ENCODE measurements at places on chromosomes 7 and 10. TPM values are rescaled to one million over a fixed set of nuclear protein-coding genes. Genes with fewer than 3 reads are reported as not detected.

GRCh38 chr10:75007646-75008045 lies 103.8 kb upstream of the SAMD8 start:
- no peak for DNase-seq

DNA sequence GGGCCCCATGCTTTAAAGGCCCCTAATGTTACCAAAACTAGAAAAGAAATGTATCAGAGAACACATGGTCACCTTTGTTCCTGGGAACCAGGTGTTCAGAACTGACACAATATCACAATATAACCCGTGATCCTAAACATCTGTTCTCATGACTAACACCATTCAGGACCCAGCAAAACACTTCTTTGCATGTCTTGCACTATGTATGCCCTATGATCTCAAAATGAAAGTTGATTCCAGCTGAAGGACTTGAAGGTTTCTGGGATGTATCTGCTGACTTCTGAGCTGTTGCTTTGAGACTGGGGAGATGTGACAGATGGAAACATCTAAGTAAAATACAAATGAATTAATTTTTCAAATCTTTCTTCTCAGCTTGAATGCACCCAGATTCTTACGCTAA lies 37.5 kb upstream of the PIK3CG start:
- no peak for DNase-seq

DNA sequence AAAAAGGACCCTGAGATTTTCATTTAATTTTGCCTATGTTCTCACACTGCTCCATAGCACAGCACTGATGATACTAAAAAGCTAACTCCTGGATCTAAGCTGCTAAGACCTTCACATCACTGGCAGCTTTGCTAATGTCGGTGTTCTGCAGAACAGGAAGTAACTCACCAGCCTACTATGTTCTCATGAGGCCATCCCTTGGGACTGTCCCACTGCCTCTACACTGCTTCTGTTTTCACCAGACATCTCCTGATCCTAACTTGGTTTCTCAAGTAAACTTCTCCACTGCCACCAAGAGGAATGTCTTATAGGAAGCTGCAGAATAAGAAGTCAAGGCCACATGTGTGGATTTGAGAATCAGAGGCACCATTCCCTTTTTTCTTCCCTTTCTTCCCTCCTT lies 15.1 kb downstream of the HTR7 start:
- DNase-seq: no peak

GRCh38 chr7:5117095-5117970 lies 71.7 kb downstream of the RBAK start:
- no peak for DNase-seq

DNA sequence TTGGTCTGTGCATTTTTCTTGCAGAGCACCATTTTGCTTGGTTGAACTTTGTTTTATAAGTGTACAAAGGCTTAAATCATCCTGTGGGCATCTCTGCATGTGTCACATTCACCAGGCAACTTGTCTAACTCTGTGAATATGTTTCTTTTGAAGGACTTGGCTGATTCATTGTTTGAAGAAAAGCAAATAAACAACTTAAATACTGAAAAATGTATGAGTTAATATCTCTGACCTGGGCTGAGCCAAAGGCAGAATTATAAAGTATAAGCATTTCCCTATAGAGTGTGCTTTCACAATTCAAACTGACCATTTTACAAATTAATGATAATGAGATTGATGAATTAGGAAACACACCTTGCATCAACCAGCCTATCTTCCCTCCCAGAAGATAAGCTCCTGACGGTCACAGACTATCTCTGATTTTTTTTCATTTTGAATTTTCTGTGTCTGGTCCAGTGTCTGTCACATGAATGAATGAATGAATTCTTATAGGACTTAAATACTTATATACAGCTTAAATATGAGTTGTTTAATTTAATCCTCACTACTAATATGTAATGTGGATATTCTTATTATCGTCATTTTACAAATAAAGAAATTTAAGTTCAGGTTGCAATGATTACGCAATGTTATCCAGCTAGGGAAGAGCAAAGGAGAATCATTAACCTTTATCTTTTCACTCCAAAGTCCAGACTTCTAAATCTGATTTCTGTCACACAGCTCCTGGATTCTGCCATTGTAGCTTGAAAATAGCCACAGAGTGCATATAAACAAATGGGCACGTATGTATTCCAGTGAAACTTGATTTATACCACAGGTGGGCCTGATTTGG lies 182.0 kb upstream of the PHYHIPL start:
- no peak for DNase-seq

LIPN gene
- polyA plus RNA-seq: not detected

DNA sequence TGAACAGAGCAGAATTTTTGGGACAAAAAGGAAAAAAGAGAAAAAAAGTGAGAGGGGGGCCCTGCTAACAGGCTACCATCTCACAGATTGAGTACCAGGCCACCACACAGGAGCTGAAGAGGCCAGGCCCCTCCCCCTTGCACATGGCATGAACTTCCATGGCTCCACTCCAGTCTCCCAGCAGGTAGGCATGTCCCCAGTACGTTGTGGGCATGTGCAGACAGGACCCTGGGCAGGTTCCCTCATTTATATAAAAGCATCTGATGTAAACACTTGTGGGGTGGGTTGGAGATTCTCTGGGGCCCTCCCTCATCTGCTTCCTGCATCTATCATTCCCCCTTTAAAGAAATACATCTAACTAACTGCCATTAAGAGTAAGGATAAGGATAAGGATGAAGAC lies 45.0 kb upstream of the AKR1C1 start:
- DNase-seq: no peak

- DNase-seq: no peak
Observed at GRCh38 chr7:29588900-29589696, 25.5 kb downstream of the PRR15 start.

GRCh38 chr10:100858261-100858660 lies 54.5 kb upstream of the SLF2 start:
- no peak for DNase-seq

IKZF1 gene
- 0.98 TPM for polyA plus RNA-seq

TIMM23B gene
- 12.9 TPM for polyA plus RNA-seq

TMEM178B gene
- polyA plus RNA-seq: 0.39 TPM

- DNase-seq: no peak
Observed at GRCh38 chr10:27399871-27400270, 104.2 kb upstream of the RAB18 start.

DNA sequence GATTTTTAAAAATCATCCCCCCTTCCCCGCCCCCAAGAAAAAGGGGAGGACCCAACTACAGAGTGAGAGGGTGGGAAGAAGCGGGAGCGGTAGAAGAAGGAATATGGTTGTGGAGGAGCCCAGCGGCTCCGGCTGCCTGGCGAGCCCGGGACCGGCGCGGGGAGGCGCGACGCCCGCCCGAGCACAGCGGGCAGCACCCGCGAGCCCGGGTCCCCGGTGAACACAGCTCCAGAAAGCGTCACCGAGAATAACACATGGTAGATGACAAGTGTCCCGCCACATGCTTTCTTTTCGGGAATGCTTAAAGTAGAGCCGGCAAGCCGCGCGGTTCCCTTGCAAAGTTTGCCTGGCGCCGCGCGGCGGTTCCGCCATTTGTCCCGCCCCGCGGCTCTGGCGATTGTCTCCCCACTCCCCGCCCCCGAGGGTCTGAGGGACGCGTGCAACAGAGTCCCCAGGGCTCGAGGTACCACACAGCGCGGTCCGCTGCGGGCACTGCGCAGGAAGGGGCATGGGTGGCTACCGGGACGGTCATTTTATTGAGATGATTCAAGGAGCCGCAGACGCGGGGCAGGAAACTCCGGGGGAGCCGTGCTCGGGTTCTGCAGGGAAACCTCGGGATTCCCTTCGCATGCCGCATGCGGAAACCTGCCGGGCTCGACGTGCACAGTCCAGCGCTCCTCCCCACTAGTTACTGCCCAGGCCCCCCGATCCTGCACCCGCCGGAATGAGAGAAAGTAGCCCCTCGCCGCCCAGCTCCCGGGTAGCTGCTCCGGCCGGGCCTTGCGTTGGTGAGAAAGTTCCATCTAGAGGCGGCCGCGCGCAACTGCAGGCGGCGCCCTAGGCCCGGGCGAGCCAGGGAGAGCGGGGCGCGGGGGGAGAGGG lies 781 bp upstream of the GRM8 start:
- DNase-seq: no peak

DNA sequence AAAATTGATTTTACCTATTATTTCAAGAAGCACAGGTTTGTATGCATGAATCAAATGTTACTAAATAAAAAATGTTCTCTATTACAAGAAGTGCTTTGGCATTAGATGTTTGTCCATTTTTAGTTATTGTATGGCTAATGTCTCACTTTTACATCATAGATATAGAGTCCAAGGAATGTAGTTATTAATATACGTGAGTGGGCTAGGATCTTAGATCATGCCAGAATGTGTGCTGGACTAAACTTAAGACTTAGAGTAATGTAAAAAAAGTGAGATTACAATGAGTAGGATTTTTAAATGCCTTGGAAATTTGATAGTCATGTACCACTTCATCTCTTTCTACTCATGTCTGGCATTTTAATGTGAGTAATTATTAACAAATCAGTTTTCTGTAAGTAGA lies 196.6 kb downstream of the ARL4A start:
- no peak for DNase-seq

GRCh38 chr10:110747609-110748464 lies 103.7 kb downstream of the RBM20 start:
- no peak for DNase-seq

GRCh38 chr10:105024184-105024583 lies 383.1 kb downstream of the SORCS3 start:
- DNase-seq: no peak

DNA sequence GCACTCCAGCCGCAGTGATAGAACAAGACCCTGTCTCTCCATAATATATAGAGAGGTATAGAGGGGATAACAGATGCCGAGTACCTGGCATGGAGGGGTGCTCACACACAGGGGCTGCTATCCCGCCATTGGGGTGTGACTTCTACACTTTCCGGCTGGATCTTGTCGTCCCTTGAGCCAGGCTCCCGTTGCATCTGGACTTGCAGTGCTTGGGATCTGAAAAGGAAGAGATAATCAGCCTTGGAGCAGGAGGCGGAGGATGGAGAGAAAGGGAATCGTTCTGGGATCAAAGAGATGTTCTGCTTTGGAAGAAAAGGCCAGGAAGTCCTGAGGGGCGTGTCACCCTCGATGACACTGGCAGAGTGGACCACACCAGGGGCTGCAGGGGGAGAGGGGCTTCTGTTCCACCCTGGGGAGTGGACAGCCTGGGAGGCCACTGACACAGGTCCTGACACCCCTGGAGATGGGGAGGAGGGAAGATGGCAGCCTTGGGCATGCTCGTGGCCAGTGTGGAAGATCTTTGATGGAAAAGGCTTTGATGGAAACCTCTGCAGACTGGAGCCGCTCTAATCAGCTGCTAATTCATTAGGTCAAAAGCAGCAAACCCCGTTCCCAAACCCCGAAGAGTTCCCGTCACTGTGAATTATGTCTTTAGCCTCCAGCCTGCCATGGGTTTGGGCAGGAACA lies 85.1 kb downstream of the CARD11 start:
- no peak for DNase-seq

DNA sequence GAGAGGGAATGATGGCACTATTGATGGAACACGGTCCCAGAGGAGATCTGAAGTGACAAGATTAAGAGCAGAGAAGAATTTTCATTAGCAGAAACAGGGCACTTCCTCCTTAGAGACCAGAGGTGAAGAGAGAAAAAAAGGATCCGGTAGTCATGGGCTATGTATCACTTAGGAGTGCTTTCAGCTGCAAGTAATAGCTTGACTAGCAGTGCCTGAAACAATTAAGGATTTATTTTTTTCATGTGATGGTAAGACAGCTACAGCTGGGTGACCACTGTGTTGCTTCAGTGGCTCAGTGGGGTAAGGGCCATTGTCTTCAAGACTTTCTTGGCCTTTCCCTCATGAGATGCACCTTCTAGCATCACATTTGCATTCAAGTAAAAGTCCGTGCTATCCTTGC lies 515.1 kb upstream of the GALNT17 start:
- DNase-seq: no peak

DNA sequence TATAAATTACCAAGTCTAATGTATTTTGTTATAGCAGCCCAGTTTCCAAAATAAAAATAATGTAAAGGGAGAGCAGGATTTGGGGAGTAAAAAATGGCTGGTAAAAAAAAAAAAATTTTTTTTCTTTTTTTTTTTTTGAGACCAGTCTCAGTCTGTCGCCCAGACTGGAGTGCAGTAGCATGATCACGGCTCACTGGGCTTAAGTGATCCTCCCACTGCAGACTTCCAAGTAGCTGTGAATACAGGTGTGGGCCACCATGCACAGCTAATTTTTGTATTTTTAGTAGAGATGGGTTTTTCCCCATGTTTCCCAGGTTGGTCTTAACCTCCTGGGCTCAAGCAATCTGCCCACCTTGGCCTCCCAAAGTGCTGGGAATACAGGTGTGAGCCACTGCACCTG lies 4.8 kb upstream of the LSM8 start:
- DNase-seq: no peak

CYP3A7 gene
- polyA plus RNA-seq: 1.4 TPM

- no peak for DNase-seq
Observed at GRCh38 chr10:100807241-100807951, 62.0 kb downstream of the PAX2 start.

DNA sequence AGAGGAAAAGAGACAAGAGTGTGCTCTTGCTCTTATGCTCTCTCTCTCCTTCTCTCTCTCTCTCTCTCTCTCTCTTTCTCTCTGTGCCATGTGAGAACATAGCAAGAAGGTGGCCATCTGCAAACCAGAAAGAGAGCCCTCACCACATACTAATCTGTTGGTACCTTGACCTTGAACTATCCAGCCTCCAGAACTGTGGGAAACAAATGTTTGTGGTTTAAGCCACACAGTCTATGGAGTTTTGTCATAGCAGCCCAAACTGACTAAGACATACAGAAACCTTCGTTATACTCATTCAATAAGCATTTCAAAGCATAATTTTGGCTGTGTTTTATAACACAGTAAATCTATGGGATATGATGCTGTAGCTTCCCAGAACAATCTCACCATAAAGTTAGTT lies 56.4 kb upstream of the PLPP4 start:
- DNase-seq: no peak

KCNMA1 gene
- 3.7 TPM for polyA plus RNA-seq

- no peak for DNase-seq
Observed at GRCh38 chr7:73894733-73895551, 34.0 kb downstream of the TMEM270 start.

GRCh38 chr10:115003396-115003795 lies 65.4 kb downstream of the TRUB1 start:
- DNase-seq: no peak

VGF gene
- 0.61 TPM for polyA plus RNA-seq

DNA sequence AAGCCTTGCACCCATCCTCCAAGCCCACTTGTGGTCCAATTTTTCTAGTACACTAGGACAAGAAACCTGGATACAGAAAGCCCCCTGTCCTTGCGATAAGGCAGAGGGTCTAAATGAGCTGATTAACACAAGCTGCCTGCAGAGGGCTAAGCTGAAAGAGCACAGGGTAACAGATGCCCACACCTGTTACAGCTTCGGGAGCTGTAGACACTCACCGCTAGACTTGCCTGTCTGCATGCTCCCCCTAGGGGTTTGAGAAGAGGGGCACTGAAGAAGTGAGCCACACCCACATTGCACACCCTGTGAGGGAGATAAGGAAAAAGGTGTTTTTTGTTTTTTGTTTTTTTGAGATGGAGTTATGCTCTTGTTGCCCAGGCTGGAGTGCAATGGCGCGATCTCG lies 386.5 kb upstream of the AUTS2 start:
- no peak for DNase-seq

GRCh38 chr7:117075934-117076333 lies 122.6 kb downstream of the ST7 start:
- no peak for DNase-seq

ZRANB1 gene
- 32.6 TPM for polyA plus RNA-seq
